ENCODE measurements at places on chromosomes 4 and X.

- DNase-seq, result no peak
These were observed at the start of gene LNX1 for GRCh38 chr4:53591372-53591892. Gene LNX1, minus strand, starts transcription at chr4:53591486. Its CDS starts 17,484 bp downstream, at chr4:53574002.

DNA sequence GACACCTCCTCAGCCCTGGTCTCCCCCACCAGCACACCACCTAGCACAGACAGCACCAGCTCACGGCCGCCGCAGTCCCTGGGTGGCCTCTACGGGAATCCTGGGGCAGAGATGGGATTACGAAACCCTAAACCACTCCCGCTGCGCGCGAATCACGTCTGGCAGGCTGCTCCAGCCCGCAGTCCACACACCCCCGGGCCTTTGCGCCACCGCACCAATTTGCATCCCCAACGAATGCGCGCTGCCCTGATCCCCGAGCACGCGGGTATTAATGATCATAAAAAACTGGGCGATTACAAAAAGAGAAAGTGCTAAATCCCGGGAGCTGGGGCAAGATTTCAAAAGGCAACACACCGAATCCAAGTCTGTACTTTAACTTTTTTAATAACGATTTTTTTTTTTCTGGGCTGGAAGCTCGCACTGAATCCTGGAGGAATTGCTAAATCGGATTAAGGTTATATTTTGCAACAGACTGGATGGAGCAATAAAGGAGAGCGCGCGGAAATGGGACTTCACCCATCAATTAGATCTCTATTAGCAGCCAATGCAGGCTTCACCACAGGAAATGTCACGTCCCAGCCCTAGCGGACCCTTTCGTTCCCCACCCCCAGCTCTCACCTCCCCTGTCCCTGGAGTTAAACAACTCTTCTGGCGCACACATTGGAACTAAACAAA is 69.8 kb upstream of the TMEM33 start:
- no peak for DNase-seq

DNA sequence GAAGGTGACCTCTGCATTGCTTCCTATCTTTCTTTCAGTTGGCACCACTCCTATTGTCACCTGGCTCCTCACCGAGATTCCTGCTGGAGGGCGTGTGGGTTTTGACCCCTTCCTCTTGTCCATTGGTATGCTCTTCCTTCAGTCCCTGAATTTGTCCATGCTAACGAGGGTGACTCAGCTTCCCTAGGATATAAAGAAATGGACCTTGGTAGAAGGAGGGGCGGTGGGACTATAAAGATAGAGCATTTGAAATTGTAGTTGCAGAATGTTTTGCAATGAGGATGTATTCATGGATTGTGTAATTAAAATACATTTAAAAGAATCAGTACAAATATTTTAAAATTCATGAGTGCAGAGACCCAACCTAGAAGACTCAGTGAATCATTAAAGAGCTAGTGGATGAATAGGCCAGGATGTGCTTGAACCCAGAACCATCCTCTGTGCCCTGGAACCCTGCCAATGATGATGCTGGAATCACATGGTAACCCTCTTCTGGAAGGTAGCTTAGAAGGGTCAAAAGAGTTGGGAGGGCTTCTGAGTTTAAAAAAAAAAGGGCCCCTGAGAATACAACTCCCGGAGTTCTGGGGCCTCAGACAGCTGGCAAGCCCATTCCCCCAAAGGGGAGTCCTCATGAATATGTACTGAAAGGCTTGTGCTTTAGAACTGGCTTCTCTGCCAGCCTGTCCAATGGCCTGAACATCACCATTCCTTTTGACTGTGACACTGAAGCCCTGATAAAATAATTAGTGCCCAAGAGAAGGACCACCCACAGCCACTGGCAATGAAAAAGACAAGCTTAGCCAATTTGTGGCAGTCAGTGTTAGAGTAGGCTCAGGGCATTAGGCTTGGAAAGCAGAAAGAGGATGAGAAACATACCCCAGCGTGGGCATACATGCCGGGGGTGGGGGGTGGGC is 8.0 kb downstream of the XPNPEP2 start:
- no peak for DNase-seq

- DNase-seq, result no peak
These were observed 762 bp downstream of the PIGA start for GRCh38 chrX:15334561-15334960.

DNA sequence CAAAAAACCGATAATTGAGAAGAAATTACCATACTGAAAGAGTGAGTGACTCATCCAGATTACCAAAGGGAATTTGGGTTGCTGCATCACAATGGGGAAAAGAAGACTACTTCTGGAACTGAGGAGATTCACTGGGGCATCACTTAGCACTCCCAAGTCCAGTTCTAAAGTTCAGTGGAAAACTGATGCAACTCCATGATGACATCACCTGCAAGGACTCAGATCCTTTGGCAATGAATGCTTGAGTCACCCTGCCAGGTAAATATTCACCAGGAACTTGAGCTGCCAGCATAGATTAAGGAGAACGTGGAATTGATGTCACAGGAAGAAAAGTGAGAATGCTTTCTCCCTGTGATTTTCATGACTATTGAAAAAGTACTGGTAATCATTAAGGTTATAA is 32.0 kb upstream of the SMIM10L2A start:
- no peak for DNase-seq

- DNase-seq, result no peak
These were observed 4.2 kb upstream of the MTMR1 start for GRCh38 chrX:150688911-150689451.

GRCh38 chrX:27767387-27767786 is 40.4 kb upstream of the MAGEB10 start:
- DNase-seq, result no peak

GRCh38 chr4:34178476-34178875 is 2065.8 kb downstream of the ARAP2 start:
- no peak for DNase-seq

GRCh38 chr4:107603430-107603829 is 116.6 kb downstream of the PAPSS1 start:
- DNase-seq, result no peak

DNA sequence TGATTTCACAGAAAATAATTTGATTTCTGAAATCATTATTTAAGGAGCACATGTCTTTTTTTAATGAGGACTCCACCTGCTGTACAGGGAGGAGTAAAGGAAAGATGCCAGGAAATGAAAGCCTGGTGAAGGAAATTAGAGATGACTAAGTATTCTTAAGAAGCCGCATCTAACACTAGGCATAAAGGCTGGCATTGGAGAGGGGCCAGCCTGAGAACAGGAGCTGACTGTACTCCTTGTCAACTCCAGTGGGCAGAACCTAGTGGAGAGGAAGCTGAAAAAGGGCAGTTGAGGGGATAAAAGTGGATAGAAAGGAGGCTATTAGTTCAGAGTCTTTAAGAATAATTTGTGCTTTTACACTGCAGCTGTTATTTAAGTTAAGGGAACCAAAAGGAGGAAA is 393.0 kb downstream of the PPP1R2C start:
- DNase-seq, result no peak

- no peak for DNase-seq
These were observed 107.3 kb downstream of the DTHD1 start for GRCh38 chr4:36388710-36389109.

DNA sequence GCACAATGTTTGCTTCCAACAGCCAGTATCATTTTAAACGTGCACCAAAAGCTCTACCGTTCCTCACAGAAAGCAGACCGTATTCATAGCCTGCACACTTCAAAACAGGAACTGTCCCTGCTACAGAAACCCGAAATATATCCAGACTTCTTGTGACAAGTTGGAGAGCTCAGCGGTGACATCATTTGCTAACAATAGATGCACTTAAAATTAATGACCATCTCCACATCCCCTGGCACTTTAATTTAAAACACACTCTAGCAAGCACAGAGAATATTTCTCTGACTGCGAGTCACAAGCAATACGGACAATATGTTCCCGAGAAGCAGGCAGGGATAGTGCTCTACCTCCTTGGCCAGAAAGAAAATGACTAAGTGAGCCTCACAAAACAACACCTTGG is 2.5 kb downstream of the NYX start:
- DNase-seq, result no peak

DNA sequence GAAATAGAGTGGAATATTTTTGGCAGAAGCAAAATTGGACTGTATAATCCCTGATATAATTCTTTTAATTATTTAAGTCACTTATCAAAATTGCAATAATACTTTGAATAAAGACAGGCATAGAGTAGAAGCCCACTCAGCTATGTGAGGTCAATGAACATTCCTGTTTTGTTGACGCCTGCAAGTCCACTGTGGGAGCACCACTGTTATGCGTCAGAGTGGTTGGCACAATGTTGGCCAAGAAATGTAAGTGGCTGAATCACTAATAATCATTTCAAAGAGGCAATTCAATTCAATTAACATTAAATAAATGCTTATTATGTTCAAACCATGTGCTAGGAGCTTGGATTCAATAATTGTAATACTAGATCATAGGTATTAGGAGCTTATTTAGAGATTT is 221.0 kb downstream of the SPCS3 start:
- DNase-seq, result no peak

DNA sequence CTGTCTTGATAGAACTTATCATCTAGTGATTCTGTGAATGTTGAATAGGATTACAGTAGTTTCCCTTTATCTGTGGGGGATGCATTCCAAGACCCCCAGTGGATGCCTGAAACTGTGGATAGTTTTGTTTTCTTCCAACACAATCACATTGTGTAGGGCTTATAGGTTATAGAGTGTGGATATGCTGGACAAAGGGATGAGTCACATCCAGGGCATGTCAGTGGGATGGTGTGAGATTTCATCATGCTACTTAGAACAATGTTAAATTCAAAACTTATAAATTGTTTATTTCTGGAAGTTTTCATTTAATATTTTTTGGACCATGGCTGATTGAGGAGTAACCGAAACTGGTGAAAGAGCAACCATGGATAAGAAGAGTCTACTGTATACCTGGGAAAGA is 432.3 kb upstream of the ATOH1 start:
- no peak for DNase-seq

DNA sequence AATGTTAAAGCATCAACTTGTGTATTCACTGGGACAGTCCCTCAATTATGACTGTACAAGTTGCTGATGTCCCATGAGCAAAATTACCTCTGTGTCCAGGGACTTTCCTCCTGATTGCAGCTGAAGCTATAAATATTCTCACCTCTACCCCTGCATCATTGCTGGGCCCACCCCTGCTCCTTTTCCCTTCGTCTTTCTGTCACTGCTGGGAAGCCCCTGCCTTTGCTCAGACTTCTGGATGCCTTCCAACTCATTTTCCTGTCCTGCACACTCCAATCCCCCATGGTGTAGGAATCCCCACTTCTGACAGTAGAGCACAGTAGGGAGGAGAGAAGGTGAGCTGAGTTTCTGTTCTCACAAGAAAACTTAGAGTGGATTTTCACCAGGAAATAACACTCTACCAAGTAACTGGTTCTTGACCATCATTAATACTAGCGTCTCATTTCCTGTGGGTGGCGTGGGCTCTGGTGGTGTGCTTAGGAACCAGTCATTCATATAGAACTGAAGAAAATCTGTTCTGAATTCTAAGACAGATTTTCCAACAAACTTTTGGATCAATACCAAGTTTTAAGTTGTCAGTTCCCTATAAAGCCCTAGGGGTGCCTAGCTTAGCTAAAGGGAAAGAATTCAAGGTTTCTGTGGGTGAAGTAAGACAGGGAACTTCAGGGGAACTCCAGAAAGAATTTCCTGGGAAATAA is 136.2 kb upstream of the MED14 start:
- no peak for DNase-seq

GRCh38 chr4:128633067-128633466 is 176.4 kb upstream of the JADE1 start:
- no peak for DNase-seq

- DNase-seq, result no peak
These were observed 79.3 kb downstream of the FAM114A1 start for GRCh38 chr4:38946919-38947318.

GRCh38 chrX:151735219-151735618 is 673 bp downstream of the CNGA2 start:
- DNase-seq, result no peak

GRCh38 chrX:43313035-43313434 is 343.1 kb upstream of the MAOA start:
- DNase-seq, result no peak

- no peak for DNase-seq
These were observed 112.7 kb downstream of the FAM53A start for GRCh38 chr4:1571165-1572009.

DNA sequence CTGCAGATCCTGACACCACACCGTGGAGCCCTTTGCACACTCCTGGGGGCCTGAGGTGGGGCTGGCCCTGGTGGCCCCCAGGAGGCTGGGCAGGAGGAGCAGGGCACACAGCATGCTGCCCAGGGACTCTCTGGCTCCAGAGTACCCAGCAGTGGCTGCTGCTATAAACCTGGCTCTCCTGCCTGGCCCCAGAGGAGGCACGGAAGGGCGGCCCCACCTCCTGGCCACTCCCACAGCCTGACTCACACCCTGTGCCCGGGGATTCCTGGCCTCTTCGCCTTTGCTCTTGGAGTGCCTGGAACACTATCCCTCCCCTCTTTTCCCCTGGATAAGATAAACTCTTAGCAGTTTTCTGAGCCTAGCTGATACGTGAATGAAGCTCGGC is at the start of gene PSAPL1:
Gene PSAPL1, minus strand, starts transcription at position 165 of the 385 bp plus-strand sequence. Its CDS starts 51 bp downstream, at position 114.
- DNase-seq, result peak; percentile 87

GRCh38 chrX:15206306-15206705 is 63.6 kb downstream of the ASB9 start:
- no peak for DNase-seq

DNA sequence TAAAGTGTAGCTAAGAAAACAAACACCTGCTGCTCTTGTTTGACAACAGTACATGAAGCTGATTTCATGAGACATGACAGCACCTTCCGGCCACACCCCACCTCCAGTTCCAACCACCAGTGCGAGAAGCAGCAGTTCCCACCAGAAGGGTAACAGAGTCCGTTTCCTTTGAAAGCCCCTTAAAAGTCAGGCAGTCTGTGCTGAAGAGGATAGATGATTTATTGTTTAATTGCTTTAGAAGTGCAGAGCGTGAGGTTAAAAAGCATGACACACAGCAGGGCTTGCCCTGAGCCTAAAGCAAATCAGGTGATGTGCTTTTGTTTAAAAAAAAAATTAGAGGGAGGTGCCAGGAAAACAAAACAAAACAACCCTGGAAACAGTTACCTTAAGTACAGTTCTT is 82.6 kb downstream of the HADH start:
- no peak for DNase-seq

GRCh38 chr4:61182915-61183314 is 17.2 kb upstream of the ADGRL3 start:
- no peak for DNase-seq

DNA sequence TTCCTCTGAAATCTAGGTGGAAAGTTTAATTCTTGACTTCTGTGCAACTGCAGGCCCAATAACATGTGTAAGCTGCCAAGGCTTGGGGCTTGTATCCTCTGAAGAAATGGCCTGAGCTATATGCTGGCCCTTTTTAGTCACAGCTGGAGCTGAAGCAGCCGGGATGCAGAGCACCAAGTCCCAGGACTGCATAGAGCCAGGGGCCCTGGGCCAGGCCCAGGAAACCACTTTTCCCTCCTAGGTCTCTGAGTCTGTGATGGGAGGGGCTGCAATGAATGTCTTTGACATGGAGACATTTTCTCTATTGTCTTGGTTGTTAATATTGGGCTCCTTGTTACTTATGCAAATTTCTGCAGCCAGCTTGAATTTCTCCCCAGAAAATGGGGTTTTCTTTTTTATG is 588.5 kb downstream of the CENPC start:
- no peak for DNase-seq
